Midbrain (tissue), 1 donor: ENCODE measurements at places on chromosomes 11 and 22.

DNA sequence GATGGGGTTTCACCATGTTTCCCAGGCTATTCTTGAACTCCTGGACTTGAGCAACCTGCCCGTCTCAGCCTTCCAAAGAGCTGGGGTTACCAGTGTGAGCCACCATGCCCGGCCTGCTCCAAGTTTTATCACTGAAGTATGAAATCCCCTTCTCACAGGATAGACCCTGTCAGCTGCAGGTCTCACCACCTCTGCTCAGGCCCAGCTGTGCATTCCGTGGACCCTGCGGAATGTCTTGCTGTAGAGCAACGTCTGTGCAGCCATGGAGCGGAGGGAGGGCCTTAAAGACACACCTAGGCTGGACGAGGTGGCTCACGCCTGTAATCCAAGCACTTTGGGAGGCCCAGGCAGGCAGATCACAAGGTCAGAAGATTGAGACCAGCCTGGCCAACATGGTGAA, 625.4 kb downstream of the BRD1 start:
- DNase-seq: no peak

- no peak for DNase-seq
Measured at GRCh38 chr22:20298110-20298802, 21.6 kb downstream of the DGCR6L start.

DNA sequence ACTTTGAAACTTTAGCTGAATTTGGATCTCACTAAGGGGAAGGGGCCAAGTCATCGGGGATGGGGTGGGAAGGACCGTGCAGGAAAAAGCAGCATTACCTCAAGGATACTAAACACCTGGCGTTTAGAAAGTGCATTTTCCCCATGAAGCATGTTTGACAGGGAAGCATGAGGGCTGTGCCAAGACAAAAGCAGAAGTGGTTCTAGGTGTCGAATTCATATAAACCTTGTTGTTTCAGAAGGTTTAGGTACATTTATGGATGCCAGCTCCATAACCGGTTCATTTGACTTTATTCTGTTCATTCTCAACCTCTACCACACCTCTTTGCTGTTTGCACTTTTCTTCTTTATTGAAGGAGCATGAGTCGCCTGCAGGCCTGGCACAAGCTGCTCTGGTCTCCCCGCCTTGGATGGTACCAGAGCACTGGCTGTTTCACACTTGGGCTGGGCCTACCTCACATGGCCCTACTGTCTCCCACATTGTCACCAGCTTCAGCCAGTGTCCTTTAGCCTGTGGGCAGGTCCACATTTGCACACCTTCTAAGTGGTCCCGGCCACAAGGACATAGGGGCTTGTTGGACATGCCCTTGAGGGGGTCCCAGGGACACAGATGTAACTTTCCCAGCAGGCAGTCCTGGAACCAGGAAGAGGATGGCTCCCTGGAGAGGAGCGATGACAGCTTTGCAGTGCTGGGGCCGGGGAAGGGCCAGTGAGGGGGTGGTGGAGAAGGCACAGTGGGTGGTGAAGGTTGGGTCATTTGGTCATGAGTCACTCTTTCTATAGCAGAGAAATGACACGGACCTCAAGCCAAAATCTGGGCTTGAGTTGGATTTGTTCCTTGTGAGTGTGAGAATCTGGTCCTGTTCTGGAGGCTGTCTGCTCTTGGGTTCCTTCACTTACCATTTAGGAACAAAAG, 3.2 kb upstream of the ST14 start:
- DNase-seq: no peak

GRCh38 chr11:119538753-119539152, 115.8 kb upstream of the THY1 start:
- no peak for DNase-seq

DNA sequence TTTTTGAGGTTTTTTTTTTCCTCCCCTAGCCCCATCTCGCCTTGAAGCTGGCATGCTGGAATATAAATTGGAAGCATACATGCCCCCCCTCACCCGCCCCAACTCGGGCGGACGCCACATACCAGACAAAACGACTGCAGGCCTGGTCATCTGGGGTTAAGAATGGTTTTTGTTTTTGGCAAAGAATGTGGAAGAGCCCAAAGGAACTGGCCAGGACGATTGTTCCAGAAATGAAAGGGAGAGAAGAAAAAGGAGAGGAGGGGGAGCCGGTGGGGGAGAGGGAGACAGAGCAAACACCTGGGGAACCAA, 25.0 kb downstream of the MN1 start:
- DNase-seq: no peak

DNA sequence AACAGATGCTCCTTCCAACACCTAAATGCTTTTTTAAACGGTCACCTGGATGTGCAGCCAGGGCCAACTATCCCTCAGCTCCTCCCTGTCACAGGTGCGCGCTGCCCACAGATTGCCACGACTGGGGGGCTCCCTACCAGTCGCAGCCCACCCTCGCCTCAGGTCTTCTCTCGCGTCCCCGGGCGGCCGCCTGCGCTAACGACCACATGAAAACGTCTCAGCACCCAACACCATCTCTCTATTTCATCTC, 469 bp downstream of the ZBED5 start:
- no peak for DNase-seq

GRCh38 chr11:34988294-34989255, 72.2 kb downstream of the PDHX start:
- no peak for DNase-seq

GRCh38 chr11:43135966-43136534, 175.7 kb upstream of the API5 start:
- no peak for DNase-seq

GRCh38 chr22:45837508-45837907, 139.5 kb downstream of the WNT7B start:
- peak; percentile 2 for DNase-seq

- no peak for DNase-seq
Measured at GRCh38 chr11:112361396-112361795, 100.7 kb upstream of the PLET1 start.

DNA sequence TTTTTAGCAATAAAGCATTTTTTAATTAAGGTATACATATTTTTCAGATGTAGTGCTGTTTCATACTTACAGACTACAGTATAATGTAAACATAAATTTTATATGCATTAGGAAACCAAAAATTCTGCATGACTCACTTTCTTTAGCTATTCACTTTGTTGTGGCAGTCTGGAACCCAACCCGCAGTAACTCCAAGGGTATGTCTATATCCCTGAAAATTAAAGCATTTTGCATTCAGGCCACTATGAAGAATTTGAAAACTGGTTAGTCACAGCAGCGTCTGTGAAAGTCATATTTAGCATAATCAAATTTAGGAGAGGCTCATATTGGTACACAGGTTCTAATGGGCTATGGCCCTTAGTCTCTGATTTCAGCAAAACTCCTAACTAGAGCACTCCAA, 46.8 kb downstream of the BBOX1 start:
- no peak for DNase-seq

- DNase-seq: no peak
Measured at GRCh38 chr11:130636722-130637464, 188.4 kb downstream of the ADAMTS15 start.

DNA sequence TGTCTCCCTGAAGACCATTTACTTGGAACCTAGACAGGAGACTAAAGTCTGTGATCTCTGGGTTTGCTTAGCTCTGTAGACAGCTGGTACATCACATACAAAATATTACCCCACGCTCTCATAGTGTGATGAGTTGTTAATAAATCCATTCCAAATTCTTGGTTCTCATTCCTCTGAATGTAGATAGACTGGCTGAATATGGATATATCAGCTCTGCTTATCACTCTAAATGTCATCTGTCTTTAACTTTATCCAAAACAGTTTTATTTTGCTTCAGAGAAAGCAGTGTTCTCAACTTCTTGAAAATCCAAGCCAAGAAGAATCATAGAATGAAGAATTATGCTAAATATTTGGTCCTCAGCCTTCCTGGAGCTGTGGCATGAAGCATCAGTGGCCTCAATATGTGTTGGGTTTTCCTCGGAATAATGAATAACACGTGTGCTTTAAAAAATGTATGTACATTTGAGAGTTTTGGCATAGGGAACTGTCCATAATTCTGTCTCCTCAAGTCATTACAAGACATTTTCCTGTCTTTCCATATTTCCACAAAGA, 10.5 kb upstream of the LDLRAD3 start:
- no peak for DNase-seq

- DNase-seq: no peak
Measured at GRCh38 chr11:108223348-108224149, 682 bp downstream of the ATM start.

- no peak for DNase-seq
Measured at GRCh38 chr11:33778675-33779074, 4.4 kb upstream of the FBXO3 start.

DNA sequence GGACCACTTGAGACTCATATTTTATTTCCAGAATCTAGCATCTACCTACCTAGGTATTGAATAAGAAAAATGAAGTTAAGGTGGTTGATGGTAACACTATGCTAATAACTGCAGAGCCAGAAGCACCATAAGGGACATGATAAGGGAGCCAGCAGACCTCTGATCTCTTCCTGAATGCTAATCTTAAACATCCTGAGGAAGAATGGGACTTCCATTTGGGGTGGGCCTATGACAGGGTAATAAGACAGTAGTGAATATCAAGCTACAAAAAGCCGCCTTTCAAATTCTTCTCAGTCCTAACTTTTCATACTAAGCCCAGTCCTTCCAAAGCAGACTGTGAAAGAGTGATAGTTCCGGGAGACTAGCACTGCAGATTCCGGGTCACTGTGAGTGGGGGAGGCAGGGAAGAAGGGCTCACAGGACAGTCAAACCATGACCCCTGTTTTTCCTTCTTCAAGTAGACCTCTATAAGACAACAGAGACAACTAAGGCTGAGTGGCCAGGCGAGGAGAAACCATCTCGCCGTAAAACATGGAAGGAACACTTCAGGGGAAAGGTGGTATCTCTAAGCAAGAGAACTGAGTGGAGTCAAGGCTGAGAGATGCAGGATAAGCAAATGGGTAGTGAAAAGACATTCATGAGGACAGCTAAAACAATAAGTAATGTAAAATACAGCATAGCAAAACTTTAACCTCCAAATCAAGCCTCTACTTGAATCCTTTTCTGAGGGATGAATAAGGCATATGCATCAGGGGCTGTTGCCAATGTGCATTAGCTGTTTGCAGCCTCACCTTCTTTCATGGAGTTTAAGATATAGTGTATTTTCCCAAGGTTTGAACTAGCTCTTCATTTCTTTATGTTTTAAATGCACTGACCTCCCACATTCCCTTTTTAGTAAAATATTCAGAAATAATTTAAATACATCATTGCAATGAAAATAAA, 2.1 kb downstream of the HBB start:
- no peak for DNase-seq

DNA sequence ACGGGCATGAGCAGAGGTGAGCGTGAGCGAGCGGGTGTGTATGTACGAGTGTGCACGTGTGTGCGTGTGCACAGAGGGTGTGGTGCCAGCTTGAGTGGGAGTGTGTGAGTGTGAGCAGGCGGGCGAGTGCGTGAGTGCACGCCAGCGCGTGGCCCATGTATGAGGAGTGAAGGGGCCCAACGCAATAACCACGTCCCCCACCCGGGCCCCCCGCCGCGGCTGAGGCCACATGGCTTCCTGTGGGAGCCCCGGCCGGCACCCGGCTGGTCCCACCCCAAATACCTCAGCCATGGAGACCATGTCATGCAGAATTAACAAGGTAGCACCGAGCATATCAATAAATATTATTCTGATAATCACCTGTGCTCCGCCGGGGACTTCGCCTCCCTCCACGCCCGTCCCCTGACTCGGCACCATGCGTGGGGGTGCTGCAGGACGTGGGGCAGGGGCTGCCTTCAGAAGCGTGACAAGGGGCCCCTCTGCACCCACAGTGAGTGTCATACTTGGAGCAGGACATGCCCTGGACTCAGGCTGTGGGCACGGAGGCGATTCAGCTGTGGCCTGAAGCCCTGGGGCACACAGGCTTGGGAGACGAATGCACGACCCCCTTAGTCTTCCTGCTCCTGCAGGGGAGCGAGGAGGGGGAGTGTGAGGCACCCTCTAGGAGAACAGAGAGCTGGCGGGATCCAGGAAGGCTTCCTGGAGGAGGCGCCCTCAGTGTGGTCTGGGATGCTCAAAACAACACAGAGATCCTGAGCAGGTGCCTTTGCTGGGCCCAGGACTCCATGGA, 5.6 kb upstream of the TRABD start:
- no peak for DNase-seq

- DNase-seq: peak; percentile 72
Measured at GRCh38 chr11:63682066-63683021, 1.0 kb downstream of the RTN3 start.

GRCh38 chr11:130344841-130345240, 30.1 kb upstream of the ZBTB44 start:
- no peak for DNase-seq

DNA sequence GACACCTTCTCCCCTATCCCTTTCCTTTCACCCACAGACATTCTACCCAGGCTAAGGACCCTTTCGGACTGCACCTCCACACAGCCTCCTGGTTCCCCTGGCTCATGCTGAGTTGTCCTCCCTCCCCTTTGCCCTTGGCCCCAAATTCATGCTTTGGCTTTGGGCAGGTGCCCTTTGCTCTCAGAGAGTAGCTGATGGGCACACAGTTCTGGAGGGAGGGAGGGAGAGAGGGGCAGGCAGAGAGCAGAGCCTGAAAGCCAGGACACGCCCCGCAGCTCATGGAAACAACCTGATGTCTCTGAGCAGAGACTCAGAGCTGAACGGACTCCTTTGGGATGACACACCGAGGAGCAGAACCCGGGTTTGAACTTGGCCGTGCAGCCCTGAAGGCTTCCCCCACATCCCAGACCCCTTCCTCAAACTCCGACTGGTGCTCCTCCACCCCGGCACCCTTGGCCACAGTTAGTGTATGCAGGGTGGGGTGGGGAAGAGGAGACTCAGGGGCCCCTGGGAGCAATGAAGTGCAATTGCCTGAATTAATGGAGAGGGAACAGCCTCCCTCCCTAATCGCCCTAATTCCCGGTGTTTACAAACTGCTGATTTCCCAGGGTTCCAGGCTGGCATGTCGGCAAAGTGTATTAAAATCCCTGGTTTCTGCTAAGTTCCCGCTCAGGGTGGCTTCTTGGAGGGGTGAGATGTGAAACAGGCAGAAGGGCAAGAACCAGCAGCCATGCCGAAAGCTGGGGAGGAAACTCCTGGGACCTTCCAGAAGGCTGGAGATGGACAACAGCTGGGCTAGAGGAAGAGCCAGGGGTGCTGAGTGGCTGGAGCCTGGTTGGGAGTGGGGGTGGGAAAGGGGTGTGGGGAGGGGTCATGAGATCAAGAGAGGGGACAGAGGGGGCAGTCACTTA, 71.2 kb upstream of the SHISAL1 start:
- no peak for DNase-seq

DNA sequence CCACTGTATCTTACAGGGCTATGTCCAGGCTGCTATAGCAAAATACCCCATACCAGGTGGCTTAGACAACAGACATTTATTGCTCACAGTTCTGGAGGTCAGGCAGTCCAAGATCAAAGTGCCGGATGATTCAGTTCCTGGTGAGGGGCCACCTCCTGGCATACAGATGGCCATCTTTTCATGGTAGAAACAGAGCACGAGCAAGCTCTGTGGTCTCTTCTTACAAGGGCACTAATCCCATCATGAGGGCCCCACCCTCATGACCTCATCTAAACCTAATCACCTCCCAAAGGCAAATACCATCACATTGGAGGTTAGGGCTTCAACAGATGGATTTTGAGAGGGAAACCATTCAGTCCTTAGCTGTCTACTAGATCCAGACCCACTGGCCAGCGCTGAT, 117.4 kb upstream of the NECTIN1 start:
- no peak for DNase-seq

- DNase-seq: no peak
Measured at GRCh38 chr11:134365011-134365925, 33.5 kb downstream of the GLB1L2 start.
